PC-9 (cell line): ENCODE measurements at places on chromosomes 3 and 15. TPM values are rescaled to one million over a fixed set of nuclear protein-coding genes. Genes with fewer than 3 reads are reported as not detected.

DNA sequence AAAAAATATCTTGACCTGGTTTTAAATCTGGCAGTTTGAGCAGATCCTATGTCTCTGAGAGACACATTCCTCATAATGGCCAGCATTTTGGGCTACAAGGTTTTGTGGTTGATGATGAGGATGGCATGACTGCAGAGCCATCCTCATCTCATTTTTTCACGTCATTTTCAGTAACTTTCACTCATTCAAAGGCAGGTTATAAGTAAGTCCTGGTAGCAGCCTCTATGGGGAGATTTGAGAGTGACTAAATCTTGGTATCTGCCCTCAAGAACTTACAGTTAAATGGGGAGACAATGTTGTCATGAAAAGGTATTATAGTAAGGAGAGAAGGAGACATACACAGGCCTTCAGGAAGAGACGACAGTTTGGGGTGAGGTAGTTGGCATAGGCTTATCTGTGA, 14.5 kb downstream of the TIGIT start:
- DNase-seq: no peak

The ALS2CL gene
- total RNA-seq: 67.5 and 71.6 TPM in 2 replicates

DNA sequence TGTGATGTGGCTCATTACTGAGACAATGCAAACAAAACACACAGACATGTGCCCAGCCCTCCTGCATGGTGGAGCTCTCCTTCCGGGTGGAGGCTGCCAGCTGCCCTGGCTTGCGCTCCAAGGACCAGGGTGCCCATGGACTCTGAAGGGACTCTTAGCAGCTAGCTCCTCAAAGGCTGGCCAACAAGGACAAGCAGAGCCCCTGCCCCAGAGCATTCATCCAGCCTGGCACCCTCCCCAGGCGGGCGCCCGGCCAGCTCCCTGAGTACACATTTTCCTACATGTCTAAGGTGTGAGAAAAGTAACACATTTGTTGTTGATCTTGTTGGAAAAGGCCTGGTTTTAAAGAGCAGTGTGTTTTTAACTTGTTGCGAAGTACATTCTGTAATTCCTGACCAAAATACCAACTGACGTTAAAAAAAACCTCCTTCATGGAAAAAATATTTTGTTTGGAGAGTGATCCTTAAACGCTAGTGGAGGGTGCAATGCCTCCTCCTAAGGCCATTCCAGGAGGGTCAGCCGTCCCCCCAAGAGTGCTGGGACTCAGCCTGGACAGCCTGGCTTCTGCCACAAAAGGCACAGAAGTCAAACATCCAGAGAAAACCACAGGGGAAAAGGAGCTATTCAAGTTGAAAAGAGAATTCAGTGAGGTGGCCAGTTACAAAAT, 86.9 kb downstream of the KLF15 start:
- DNase-seq: no peak

DNA sequence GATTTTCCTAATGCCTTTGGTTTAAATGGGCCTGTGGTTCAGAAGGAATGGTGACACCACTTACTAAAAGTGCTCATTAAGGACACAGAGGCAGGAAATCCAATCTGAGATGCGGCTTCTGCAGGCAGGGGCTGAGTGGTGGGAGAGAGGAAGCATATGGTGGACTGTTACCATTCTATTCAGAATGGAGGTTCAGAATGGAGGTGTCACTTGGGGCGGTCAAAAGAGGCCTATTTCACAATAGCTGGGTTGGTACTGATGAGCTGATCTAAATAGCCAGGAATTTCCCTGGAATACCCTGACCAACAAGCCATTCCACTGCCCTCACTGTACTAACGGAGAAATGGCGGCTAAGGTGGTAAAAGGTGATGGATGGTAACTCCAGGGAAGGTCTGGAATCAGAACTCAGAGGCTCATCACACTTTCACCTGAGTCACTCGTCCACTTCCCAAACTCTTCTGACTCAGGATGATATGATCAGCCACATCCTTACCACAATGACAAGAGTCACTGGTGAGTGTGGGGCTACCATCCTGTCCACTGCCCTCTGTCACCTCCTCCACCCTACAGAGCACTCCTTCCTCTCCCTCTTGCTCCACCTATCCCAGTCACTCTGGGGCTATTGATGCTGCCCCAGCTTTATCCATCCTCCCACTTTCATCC, 15.7 kb downstream of the RFT1 start:
- no peak for DNase-seq

GRCh38 chr3:141798448-141798845, 35.2 kb downstream of the GRK7 start:
- DNase-seq: no peak

- no peak for DNase-seq
Measured at GRCh38 chr3:30777426-30778113, 116.9 kb downstream of the GADL1 start.

DNA sequence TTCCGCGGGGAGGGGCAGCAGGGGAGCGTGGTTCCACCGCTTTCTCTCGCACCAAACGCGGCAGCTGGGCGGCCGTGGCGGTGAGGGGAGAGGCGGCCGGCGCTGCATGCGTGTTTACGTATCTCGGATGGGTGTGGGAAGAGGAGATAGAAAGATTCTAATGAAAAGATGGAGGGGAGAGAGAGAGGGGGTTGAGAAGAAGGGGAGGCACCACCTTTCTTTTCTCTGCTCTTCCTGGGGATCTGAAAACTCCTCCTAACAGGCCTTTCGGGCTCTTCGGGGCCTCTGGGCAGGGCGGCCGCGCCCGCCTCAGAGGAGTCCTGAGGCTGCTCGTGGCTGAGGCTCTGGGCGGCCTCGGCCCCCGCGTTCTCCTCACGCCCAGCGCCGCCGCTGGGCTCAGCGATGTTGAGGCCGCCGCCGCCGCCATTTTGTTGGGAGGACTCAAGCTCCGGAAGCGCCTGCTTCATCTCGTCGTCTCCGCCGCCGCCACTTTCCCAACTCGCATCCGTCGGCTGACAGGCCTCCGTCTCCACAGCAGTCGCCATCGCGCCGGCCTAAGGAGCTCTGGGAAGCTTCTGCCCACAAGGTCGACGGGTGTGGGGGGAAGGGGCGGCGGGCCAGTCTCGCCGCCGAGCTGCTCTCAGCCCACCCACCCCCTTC, 473 bp downstream of the TASOR start:
- DNase-seq: peak; percentile 56

The ADAMTS7 gene
- total RNA-seq: 1.3 and 1.9 TPM in 2 replicates

- DNase-seq: peak; percentile 90
Measured at GRCh38 chr15:52261498-52262242, 33.9 kb downstream of the MYO5C start.

DNA sequence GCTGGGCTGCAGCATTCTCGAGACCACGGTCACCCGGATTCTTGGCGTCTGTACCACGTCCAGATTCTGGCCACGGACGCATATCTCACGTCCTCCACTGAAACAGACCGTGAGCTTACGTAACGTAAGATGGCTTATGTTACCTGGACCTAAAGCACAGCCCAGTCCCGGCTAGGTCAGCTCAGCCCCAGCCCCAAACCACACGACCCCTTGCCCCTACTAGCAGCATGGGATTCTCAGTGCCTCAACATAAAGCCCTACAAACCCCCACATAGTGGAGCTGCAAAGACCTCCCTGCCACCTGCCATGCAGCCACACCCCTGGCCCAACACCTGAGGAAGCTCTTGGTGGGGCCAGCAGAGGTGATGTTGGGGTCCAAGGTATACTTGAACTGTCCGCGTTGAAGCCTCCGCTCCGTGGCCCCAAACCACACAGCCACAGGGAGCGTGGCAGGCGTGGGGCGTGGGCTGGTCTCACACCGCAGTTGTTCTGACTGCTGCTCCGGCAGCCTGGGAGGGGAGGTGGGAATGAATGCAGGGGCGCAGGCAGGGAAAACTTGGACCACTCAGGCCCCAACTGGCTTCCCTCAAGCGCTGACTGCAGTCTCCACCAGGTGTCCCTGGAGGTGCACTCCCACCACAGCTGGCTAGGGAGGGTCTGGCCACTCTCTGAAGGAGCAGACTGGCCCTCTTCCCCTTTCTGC, 14.5 kb downstream of the PLXNB1 start:
- DNase-seq: no peak

The NECTIN3 gene
- 11.9 and 14.0 TPM in 2 replicates for total RNA-seq

DNA sequence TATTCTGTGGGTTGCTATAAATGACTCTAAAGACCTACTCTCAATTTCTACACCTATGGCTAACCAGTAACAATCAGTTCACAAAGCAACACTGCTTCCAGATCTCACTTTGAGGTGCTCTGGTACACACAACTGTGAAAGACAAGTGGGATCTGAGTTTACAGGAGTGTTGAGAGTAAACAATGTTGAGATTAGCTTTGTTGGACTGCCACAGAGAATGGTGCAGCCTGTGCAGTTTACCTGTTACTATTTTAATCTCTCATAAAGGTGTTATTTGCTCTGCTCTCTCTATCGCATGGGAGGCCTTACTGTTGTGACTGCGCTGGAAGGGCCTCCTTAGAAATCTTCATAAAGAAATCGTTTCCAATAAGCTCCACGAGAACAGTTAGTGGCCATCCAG, 112.0 kb downstream of the SOX2 start:
- no peak for DNase-seq

The TICRR gene
- 17.8 and 23.6 TPM in 2 replicates for total RNA-seq

DNA sequence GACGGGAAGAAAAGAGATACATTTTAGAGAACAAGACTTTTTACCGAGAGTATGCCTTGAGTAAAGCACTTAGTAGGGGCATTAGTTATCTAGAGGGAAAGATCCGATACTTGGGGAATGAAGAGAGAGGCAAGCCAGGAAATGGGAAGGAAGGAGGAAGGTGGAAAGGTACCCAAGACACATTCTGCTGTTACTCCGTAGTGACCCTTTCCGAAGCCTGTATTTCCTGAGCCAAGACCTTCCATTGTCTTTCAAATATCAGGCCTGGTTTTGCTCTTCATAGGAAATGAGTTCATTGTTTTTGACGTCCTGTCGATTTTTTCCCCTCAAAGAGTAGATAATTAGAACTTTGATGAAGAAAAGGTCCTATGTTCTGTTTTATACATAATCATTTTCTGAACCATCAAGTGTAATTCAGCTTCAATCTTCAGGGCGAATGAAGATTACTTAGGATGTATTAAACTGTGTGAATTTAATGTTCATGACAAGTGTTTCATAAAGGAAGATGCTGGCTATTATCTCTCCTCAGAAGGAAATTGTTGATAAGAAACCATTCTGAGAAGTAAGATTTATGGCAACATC, 95.7 kb downstream of the PPM1L start:
- DNase-seq: no peak

GRCh38 chr3:27345493-27345892, 23.7 kb downstream of the NEK10 start:
- peak; percentile 35 for DNase-seq

The ITIH4 gene
- 2.5 and 3.2 TPM in 2 replicates for total RNA-seq

The SGO1 gene
- total RNA-seq: 18.3 and 26.3 TPM in 2 replicates

DNA sequence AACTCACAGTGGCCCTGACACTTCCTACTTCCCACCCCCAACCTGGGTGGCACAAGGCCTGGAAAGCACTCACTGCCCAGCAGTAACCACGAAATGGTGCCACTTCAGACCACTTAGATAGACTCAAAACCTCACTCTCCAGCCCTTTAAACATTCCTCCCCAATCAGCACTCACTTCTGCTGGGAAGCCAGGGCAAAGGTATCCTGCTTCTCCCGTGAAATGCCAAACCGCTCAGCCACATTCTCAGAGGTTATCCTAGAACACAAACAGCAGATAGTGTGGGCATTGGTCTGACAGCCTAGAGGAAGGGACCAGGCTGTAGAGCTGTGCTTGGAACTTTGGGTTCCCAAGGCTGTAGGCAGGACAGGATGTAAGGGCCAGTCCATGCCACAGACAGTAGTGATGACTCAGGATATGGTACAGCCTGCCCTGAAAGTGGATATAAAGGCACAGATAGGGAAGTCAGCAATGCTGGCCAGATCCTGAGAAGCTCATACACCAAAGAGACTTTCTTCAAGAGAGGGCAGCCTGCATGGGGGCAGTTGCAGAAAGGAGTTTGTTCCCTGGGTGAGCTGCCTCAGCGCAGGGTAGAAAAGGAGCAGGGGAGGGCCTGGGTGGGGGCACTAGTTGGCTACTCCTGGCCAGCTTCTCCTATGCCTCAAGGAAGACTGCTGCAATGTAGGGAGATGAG, 9.2 kb downstream of the ACAA1 start:
- no peak for DNase-seq

GRCh38 chr3:62237286-62237948, 135.9 kb downstream of the FEZF2 start:
- no peak for DNase-seq

DNA sequence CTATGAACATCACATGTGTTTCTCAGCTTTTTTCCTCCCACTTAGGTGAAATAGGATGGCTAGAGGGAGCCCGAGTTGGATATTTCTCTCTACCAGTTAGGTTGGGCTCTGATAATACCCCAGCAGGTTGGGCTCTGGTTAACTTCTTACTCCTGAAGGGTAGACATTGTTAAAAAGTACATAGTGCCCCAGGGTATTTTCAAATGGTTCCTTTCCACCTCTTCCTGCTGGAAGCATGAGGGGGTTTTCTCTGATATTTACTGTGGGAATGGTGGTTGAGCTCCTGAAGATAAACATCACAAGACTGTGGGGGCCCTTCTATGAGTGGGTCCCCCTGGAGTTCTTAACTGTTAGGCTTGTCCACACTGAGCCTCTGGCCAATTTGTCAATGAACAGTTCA, 36.1 kb upstream of the SPESP1 start:
- no peak for DNase-seq

The TLR9 gene
- 0.30 and 0.44 TPM in 2 replicates for total RNA-seq

The IL5RA gene
- total RNA-seq: not detected in 2 replicates

DNA sequence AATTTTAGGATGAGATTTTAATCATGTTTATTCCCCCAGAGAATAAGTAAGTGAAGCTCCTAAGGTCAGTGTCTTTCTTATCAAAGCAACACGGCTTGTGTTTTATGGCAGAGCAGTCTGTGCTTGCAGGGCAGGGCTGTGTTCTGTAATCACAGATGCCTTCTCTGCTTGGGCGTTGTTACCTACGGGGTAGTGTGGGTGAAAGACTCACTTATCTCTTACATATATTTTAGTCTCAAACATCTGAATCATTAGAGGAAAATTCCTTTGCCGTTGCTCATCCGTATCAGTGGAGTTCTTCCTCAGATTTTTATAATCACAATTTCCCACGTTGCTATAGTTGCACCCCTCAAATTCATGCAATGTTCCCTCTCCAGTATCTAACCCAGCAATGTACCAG, 271.7 kb upstream of the MEIS2 start:
- DNase-seq: no peak

The THPO gene
- total RNA-seq: not detected in 2 replicates

GRCh38 chr15:77871852-77872371, 205.6 kb downstream of the TBC1D2B start:
- DNase-seq: no peak

The CTDSPL gene
- 118 and 124 TPM in 2 replicates for total RNA-seq

The GUCA1C gene
- total RNA-seq: not detected in 2 replicates

The NPAP1 gene
- total RNA-seq: not detected in 2 replicates
